ENCODE measurements at places on chromosomes 5 and 9.
A peak's percentile ranks its signal among the peaks of the same experiment; 100 is the strongest.

GRCh38 chr9:18371141-18371540, 102.8 kb upstream of the ADAMTSL1 start:
- DNase-seq: no peak

GRCh38 chr9:77291714-77292113, 114.4 kb downstream of the VPS13A start:
- DNase-seq: no peak

DNA sequence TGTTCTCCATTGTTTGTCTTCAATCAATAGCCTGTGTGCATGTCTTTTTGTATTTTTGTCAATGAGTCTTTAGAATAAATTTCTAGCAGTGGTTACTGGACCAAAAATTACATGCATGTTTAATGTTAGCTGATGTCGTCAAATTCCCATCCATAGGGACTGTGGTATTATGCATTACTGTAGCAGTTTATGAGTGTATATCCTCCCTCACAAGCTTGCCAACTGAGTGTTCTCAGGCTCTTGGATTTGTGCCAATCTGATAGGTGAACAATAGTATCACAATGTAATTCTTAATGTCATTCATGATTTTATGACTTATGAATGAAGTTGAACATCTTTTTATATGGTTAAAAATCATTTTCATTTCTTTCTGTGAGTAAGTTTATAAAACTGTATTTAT, 13.0 kb downstream of the SNX24 start:
- DNase-seq: no peak

DNA sequence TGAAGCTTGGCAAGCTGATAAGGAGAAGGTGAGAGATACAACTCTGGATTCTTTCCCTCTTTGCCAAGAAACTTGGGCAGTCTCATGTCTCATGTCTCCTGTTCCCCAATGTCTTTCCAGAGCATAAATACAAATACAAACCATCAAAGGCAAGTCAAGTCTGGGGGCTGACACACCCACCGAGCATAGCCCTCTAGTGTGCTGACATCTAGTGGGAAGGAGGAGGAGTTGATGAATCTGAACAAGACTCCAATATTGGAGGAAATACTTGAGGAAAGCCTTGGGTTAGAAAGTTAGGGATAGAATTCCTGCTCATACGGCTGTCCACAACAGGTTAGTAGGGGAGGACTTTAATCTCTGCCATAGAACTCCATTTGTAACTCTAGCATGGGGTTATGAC, 8.6 kb downstream of the MLANA start:
- DNase-seq: no peak

DNA sequence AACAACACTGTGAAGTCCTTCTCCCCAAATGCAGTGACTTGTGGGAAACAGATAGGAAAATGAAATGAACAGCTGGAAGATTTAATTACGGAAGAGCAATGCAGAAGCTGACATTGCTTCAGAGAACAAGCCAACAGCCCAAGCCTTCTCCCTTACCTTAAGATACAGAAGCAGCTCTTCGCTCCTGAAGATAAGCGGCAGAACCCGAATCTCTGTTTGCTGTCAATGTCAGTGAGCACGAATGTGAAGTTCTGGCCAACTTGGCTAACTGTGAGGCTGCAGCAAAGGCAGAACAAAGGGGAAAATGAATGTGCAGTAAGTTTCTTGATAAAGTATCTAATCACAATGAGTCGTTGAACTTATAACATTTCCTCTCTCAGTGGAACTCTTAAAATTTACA, 172.4 kb downstream of the DENND1A start:
- no peak for DNase-seq

DNA sequence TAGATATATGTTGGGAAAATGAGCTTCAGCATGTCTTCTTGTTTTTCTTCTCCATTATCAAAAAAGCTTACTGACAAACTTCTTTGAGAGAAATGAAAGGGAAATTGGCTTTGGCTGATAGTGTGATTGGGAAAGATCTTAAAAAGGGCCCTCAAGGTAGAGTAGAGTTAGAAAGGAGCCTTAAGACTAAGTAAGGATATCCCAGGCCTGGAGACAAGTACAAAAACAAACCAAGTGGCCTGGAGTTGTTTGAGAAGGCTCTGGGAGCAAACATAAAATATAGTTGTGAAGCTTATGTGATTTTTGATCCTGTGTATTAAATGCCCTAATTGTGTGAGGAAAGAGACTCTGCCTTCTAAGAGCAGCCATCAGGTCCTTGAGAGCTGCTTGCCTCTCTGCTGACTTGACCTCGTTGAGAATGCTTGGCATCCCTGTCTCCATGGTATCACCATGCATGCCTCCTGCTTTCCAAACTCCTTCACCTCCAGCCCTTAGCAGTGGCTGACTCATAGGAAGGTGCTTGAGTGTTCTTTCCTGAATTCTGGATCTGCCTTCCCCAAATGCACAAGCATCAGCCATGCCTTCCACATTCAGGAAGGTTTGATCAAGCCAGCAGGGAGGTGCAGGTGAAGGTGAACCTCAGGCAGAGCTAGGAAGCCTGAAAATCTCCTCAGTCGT, 78.9 kb downstream of the SMARCA2 start:
- DNase-seq: no peak

- DNase-seq: no peak
These were observed 1021.7 kb downstream of the EFNA5 start for GRCh38 chr5:106649031-106649430.

GRCh38 chr5:55923177-55923771, 71.5 kb downstream of the IL6ST start:
- DNase-seq: peak; percentile 60

DNA sequence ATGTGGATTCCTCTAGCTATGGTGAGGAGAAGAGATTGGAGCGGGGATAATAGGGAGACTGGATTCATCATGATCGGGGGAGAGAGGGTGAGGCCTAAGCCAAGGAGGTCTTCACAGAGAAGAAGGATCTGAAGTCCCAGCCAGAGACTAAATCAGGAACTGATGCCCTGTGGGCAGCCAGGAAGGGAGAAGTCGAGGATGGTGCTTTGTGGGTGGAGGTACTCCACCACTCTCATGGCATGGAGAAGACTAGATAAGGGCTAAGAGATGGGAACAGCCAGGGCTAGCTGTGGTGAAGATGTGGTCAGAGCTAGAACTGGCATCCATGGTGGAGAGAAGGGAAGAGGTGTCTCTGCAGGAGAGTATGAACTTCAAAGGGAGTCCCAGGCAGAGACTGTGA, 3.0 kb upstream of the RGS14 start:
- DNase-seq: peak; percentile 75
